OCI-LY7 (cell line): ENCODE measurements at places on chromosomes 3 and 15. TPM values are rescaled to one million over a fixed set of nuclear protein-coding genes. Genes with fewer than 3 reads are reported as not detected.

GRCh38 chr15:81291916-81292522, 31.9 kb downstream of the STARD5 start:
- DNase-seq = peak; percentile 56

GRCh38 chr3:95097493-95097892, 1034.6 kb downstream of the NSUN3 start:
- no peak for DNase-seq

DNA sequence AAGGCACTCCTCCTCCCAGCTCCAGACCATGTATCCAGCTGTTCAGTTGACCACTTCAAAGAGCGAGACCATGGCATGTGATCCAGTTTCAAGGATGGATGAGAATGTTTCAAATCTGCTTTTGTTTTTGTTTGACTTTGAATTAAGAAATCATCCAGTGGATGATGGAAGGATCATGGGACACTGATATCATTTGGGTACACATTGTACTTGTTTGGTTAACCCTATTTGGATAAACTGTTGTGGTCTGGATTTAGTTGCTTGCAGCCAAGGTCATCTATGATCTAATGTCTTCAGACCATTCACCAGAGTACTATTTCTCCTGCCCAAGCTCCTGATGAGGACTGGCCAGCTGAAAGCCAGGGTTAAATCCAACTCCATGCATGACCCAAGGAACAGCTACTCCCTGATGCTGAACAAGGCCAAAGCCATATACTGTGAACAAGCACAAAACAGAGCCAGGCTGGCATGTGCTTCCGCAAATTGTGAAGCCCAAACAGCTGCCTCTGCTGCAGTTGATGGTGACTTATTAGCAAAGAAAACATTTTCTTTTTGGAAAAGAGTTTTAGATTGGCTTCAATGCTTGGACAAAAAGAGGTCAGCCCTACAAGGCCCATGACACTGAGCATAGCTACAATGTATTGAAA, 5.2 kb upstream of the ADAMTS17 start:
- no peak for DNase-seq

GRCh38 chr3:146160964-146161662, at the start of gene PLOD2:
Gene PLOD2, minus strand, starts transcription at chr3:146161184. Its CDS starts 195 bp downstream, at chr3:146160989.
- no peak for DNase-seq

DNA sequence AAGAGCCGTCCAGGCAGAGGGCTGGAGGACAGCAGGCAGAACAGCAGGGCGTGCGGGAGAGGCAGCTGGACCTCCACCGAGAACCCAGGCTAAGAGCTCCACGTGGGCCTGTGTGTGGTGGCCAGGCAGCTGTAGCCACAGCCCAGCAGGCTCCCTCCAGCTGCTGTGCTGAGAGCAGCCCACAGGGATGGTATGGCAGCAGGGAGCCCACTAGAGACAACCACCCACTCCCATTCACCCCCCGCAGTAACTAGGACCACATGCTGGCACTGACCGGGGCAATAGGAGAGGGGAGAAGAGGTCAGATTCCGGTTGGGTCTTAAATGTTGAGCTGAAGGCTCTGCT, 25.6 kb upstream of the MUSTN1 start:
- DNase-seq = no peak

Gene DGKG
- total RNA-seq = 0.06 TPM in 1 of 2 replicates, not detected in the other
